Urinary bladder (tissue), 4 donors: ENCODE measurements at places on chromosomes 4 and X.

GRCh38 chr4:173782660-173783059 lies 252.6 kb upstream of the HAND2 start:
- DNase-seq = no peak

DNA sequence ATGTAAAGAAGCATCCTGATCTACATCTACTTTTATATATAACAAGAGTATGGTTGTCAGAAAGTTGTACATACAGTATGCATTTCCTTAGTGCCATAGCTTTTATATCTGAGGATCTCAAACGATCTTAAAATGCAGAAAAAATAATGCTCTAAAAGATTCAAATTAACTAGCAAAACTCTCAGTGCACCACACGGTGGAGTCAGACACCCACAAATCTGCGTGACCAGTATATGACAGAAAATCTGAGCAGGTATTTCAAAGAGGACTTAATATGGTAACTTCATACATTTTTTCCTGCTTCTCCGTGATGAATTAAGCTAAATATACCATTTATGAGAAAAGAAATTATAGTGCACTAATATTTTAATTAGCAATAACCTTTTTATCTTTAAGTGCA lies 803.0 kb downstream of the DMD start:
- no peak for DNase-seq

GRCh38 chrX:101429934-101430333 lies 21.9 kb downstream of the HNRNPH2 start:
- no peak for DNase-seq

- no peak for DNase-seq
Measured at GRCh38 chr4:15936495-15936894, 2.0 kb downstream of the FGFBP1 start.

- no peak for DNase-seq
Measured at GRCh38 chr4:83276299-83277040, 8.1 kb downstream of the COQ2 start.

DNA sequence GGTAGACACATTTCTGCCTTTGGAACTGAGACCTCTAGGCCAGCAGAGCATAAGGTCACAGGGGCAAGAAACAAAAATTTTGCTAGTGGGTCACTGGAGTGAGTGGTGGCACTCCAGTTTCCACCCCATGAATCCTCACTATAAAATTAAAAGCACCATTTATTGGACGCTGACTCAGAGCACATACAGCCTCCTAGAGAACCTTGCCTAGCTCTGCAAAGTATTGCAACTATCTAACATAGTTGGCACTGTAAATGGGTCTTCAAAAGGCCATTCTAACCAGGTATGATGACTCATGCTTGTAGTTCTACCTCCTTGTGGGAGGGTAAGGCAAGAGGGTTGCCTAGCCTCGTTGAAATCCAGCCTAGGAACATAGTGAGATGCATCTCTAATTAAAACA lies 25.1 kb downstream of the RRAGB start:
- no peak for DNase-seq

GRCh38 chrX:38638952-38639529 lies 77.7 kb downstream of the TSPAN7 start:
- DNase-seq = no peak

GRCh38 chr4:62232814-62233213 lies 1032.7 kb downstream of the ADGRL3 start:
- DNase-seq = no peak

DNA sequence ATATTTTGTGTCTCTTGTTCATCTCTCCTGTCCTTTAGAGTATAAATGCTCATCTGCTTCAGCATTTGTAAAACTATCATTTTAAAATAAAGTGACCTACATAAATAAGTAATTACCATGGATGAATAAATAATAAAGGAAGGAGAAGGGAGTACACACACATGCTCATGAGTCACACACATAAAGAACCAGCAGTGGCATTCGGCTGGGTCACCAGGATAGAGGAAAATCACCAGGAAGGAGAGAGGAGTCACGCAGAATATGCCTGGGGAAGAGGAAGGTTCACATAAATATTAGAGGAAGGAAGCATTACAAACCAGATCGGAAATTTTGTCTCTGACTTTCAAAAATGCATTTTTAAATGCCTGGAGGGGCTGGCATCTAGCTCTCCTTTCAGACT lies 38.5 kb upstream of the MED14 start:
- DNase-seq = no peak

GRCh38 chr4:83240379-83240875 lies 44.2 kb downstream of the COQ2 start:
- DNase-seq = no peak

GRCh38 chrX:110222497-110223257 lies 95.2 kb downstream of the AMMECR1 start:
- no peak for DNase-seq

DNA sequence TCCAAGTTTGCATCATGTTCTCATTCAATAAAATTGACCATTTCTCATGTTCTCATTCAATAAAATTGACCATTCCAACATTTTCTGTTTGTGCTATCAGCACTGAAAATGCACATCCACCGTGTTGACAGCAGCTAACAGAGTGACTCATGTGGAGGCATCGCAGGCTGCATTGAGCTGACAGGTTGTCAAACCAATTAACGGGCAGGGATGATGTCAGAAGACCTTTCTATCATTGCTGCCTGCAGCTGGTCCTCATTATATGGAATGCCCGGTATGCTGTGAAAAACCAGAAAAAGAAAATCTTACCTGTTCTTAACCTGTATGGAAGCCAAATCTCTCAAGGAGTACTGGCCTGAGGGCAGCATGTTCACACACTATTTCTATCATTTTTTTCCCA lies 202.0 kb downstream of the SMIM20 start:
- DNase-seq = no peak

GRCh38 chr4:77047037-77047436 lies 28.8 kb downstream of the CCNI start:
- no peak for DNase-seq

DNA sequence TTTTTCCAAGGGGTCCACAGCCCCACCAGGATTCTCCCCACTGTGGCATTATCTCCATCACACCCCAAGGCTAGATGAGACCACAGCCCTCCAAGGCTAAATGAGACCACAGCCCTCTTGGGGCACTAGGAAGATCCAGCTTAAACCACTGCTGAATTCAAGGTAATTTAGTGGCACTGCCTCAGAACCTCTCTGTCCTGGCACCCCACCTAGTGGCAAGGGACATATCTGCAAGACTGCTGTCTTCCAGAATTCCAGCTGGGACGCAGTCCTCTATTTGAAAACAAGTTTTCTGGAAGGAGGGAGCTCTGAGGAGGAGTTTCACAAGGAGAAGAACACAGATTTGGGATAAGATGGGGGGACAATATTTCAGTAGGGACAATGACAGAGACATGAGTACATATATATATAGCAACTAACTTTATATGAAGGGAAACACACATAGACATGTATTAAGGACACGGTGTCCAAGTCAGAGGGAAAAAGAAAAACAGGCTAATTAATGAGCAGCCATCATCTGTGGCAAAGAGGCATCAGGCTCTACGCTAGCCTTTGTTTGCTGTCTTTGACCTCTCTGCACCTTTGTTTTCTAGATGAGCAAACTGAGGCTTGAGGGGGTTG lies 9.3 kb downstream of the CETN2 start:
- DNase-seq = no peak

DNA sequence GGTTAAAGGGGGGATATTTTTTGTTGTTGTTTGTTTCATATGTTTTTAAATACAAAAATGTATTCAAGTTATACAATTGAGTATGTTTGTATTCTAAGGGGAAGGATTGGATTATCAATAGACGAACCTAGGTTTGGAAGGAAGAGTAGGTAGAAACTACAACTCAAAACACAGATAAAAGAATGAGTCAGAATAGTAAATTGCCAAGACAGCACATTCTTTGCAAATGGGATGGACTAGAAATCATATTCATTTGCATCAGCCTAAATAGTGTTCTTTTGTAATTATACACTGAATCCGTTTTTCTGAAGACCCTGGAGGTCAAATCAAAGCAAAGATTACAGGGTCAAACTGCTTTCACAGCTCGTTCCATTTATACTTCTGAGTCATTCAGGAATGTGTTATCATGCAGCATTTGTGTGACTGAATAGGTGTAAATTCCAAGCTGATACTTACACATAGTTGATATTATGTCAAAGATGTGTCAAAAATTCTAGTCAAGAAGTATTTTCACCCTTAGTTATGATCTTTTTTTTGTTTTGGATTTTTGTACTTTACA lies 273.3 kb upstream of the FAT4 start:
- DNase-seq = no peak

DNA sequence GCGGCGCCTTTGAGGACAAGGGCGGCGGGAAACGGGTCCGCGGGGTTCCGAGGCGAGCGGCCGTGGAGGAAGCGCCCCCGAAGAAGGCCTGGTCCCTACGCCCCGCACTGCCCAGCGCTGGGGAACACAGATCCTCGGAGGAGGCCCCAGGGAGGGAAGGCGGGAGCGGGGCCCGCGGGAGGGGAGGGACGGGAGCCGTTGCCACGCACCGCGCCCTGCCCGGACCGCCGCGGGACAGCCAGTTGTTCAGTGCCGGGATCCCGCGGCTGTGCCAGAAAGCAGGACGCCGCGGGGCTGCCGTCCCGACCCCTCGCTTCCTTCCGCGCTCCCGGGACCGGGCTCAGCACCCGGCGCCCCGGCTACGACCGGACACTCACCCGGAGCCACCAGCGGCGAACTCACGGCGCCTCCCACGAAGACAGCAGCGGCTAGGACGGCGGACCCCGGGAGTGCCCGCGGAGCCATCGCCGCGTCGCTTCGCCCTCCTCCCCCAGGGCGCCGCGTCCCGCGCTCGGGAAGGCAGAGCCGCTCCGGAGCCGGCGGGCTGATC lies 278 bp downstream of the RELL1 start:
- DNase-seq = no peak

DNA sequence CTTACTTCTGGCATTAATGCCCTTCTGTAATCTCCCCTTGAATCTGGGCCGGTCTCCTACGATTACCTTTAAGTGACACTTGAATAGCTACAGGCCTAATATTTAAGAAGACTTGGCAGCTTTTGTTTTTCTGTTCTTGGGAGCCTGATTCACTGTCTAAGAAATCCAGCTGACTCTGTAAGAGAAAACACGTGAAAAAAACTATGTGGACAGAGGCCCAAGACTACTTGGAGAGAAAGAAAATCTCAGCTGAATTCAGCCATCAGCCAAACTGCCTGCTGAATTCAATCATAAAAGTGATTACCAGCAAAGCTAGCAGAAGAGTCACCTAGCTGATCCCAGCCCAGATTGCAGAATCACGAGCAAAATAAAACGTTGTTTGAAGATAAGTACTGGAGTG lies 521.2 kb downstream of the MID1IP1 start:
- no peak for DNase-seq

DNA sequence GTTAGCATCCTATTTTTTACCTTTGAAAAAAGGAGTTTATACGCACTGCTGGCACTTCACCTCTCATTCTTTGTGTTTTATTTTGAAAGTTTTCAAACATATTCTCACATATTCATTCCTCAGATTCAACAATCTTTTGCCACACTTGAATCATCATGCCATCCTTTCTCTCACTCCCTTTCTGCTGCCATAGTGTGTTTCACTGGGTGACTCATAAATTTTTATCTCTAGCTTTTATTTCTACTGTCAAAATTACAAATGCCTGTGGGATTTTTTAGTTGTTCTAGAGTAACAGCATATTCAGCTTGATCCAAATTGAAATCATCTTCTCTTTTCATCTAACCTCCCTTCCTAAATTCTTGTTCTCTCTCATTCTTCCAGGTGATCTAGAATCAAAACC lies 28.0 kb downstream of the MFSD8 start:
- no peak for DNase-seq

- DNase-seq = no peak
Measured at GRCh38 chr4:14800977-14801376, 201.3 kb upstream of the CPEB2 start.

DNA sequence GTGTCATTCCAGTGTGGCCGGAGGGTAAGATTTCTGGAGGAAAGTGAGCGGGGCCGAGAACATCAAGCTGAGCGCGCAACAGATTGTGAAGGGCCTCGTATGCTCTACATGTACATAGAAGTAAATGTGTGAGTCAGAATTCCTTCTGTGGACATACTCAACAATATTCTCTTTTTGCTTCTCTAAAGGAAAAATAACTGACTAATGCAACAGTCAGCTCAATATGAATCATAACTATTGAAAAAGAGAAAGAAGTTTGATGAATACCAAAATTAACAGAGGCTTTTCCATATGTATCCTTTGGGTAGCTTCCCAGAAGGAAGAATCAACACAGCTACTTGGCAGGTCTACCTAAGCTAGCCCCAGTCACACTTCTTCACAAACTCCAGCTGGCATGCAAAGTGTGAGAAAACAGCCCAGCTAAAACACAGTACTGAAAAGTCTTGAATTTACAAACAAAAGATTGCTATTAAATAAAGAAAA lies 87.5 kb upstream of the ZFP42 start:
- DNase-seq = no peak

- no peak for DNase-seq
Measured at GRCh38 chrX:38262715-38263620, 42.3 kb upstream of the SRPX start.

DNA sequence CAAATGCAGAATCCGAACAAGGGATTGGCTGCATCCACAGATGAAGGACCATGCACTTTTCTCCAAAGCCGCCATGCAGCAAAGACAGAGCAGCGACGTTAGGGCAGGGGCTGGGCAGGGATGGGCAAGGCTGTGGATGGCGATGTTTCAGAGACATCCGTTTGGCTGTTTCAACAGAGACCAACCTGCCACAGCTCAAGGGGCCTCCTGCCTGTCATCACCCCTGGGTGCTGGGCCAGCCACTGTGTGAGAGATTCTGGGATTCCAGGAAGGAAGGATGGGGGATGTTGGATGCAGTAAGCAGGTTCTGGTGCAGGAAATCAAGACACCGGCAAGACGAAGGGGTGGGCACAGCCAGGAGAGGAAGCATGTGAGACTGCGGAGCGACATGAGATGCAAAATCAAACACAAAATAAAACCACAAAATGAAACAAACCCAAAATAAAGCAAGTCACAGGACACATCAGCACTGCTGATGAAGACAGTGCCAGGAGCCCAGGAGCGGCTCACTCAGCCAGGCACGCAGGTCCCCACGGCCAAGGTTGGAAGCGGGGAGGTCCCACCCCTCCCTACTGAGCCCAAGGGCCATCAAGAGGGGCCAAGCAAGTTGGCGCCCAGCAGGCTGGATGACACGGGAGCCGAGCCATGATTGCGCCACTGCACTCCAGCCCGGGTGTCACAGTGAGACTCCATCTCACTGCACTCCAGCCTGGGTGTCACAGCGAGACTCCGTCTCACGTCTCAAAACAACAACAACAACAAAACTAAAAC lies 68.1 kb downstream of the FAM53A start:
- DNase-seq = no peak

GRCh38 chr4:4755306-4755705 lies 104.2 kb upstream of the MSX1 start:
- no peak for DNase-seq

GRCh38 chr4:74480267-74480666 lies 35.3 kb downstream of the AREG start:
- no peak for DNase-seq
